ENCODE measurements at places on chromosomes 13 and 19.

- DNase-seq, result no peak
Observed at GRCh38 chr13:83531022-83531421, 351.3 kb downstream of the SLITRK1 start.

DNA sequence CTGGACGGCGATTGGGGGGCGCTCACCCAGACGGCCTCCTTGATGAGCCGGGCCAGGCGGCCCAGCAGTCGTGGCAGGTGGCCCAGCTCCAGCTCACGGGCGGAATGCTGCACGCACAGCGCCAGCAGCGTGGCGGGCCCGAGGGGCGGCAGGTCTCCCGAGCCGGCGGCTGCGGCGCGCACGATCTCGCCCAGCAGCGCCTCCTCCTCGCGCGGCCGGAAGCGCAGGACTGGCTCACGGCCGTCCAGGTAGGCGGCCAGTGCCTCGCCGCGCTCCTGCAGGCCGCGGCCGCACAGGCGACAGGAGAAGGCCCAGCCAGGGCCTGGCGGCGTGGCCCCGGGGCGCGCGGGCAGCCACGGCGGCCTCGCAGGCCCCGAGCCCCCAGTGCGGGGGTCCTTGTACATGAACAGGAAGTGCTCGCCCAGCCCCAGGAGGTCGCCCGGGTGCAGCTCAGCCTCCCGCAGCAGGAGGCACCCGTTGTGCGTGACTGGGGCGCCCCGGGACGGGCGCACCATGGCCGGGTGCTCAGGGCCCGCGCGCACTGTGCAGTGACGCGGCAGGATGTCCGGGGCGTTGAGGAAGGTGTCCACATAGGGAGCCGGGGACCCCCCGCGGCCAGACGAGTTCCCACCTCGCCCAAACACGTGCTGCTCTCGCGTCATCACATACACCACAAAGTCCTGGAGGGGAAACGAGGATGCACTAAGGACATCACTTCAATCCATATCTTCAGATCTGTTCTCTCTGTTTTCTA, 9.6 kb upstream of the MAMSTR start:
- no peak for DNase-seq

- no peak for DNase-seq
Observed at GRCh38 chr13:68982961-68983619, 1124.5 kb upstream of the ATXN8OS start.

GRCh38 chr19:28841531-28841930, 371.4 kb downstream of the UQCRFS1 start:
- DNase-seq, result no peak

DNA sequence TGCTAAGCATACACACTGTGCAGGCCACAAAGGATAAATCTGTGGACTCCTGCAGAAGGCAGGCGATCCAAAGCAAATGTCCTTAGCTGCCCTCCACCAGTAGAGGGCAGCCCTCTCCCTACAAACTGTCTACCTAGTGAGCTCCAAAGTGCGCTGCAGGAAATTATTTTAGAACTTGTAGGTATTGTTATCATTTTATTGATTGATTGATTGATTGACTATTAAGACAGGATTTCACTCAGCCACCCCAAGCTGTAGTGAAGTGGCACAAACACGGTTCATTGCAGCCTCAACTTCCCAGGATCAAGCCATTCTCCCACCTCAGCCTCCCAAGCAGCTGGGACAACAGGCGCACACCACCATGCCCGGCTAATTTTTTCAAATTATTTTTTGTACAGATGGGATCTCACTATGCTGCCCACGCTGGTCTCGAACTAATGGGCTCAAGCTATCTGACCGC, 37.3 kb downstream of the RNF6 start:
- DNase-seq, result peak; percentile 63

GRCh38 chr13:70189981-70190380, 81.7 kb upstream of the KLHL1 start:
- no peak for DNase-seq

DNA sequence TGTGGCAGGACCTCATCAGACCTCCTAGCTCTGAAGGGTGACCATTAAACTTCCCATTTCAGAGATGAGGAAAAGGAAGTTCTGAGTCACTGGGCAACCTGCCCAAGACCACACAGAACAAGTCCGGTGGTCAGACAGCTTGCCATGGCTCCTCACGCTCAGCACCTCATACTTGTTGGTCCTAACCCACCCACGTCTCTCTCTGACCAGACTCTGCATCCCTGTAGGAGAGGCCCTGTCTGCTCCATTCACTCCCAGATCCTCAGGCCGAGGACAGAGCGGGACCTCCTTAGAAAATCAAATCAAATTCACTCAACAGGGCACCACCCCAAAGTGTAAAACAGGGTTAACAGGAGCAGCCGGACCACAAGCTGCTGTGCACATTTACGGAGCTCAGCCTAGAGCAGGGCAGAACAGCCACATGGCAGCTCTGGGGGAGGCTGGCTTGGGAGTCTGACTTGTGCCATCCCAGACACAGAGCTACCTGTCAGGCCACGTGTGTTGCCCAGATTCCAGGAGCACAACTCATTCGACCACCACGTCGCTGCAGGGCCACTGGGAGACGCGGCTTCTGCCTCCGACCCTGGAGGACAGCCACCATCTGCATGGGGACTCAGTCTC, 1.7 kb downstream of the MIER2 start:
- no peak for DNase-seq

- DNase-seq, result no peak
Observed at GRCh38 chr13:41613984-41614661, 156.8 kb downstream of the RGCC start.

GRCh38 chr19:12265921-12266704, 28.6 kb downstream of the ZNF44 start:
- no peak for DNase-seq

GRCh38 chr13:99721606-99722337, 220.5 kb downstream of the TM9SF2 start:
- DNase-seq, result no peak

- no peak for DNase-seq
Observed at GRCh38 chr13:100634696-100635095, 39.9 kb downstream of the TMTC4 start.

GRCh38 chr13:84998681-84999080, 800.5 kb downstream of the SLITRK6 start:
- no peak for DNase-seq

GRCh38 chr13:91169321-91170050, 178.0 kb upstream of the MIR17HG start:
- no peak for DNase-seq

DNA sequence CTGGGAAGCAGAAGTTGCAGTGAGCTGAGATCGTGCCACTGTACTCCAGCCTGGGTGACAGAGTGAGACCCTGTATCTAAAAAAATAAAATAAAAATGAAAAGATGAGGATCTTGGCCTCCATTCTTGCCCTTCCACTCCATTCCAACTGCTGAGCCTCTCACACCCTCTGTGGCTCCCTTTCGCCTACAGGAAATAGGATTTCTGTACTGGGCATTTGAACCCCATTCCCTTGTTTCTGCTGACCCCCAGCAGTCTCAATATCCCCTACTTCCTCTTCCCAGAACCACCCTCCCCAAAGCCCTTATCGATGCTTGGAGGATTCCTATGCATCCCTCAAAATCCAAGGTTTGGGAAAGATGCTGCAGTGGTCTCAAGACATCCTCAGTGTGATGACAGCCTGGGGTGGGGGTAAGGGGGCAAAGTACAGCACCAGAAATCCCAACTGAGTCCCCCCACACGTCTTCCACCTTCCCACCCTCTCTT, 12.5 kb upstream of the GDF15 start:
- no peak for DNase-seq

DNA sequence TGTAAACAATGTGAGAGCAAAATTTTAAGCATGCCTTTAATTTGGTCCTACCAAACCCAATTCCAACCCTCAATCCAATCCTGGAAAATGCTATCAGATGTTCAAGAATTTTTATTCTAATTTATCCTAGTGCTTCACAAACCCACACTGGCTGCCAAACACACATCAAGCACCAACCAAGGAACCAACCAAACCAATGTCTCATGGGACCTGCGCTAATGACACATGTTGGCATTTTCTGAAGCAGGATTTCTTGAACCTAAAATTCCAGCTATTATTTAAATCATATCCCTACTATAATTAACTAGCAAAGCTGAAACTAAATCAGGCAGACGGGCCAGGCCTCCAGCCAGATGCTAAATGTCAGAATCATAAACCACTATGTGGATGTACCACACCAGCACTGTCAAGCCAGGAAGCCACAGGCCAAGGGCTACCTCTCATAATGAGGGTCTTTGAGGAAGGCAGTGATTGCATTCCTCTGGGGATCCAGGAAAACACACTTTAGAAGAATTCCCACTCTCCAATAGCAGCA, 5.8 kb downstream of the LATS2 start:
- DNase-seq, result no peak

GRCh38 chr13:50365408-50366391, 350.5 kb downstream of the KCNRG start:
- DNase-seq, result peak; percentile 63

- no peak for DNase-seq
Observed at GRCh38 chr13:43140985-43141384, 117.6 kb downstream of the DNAJC15 start.

DNA sequence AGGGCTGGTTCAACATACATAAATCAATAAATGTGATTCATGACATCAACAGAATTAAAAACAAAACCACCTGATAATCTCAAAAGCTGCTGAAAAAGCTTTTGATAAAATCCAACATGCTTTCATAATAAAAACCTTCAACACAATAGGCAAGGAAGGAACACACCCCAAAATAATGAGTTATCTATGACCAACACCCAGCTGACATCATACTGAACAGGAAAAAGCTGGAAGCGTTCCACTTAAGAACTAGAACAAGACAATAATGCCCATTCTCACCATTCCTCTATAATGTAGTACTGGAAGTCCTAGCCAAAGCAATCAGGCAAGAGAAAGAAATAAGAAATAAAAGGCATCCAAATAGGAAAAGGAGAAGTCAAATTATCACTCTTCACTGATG, 116.2 kb upstream of the FREM2 start:
- DNase-seq, result no peak

DNA sequence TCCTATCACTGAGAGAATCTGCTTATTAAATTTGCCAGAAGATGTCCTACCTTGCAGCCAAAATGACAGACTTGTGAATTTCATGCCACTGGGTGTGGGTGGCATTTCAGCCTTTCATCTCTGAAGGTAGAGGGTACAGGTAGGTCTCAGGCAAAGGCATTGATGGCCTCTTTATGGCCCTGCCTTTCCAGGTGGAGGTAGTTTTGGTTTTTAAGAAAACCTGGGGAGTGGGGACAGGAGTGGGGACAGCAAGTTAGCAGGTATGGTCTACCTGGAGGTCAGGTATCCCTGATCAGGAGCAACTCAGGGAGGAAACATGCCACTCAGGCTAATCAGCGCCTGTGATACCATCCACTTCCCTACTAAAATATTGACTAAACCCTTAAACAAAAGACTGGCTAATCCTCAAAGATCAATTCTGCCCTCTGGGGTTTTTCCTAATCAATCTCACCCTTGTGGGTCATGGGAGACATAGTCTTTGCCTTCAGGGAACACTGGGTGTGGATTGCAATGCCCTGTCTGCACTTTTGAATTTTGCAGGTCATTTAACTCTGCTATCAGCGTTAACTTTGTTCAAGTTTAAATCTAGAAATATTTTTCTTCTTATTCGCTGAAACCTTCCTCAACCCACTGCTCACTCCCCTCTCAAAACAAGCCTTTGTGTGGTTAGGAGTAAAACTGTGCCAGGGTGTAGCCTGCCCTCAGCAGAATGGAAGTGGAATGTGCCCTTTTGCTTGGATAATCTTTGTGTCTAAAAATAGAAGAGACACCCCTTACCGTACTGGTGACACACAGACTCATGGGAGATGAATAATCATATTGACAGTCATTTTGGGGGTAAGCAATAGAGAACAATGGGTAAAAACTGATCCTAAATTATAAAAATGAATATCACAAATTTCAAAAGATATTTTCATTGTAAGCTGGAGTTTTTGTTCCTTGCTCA, 233.7 kb downstream of the COG6 start:
- DNase-seq, result no peak

All from stimulated activated CD4-positive, alpha-beta T cell treated with anti-CD3 and anti-CD28 coated beads, Interleukin-1b, Interleukin-23, amount 100 ng/mL, for 48 hours (primary cell).